Left kidney (tissue), 8 donors: ENCODE measurements at places on chromosomes 3 and 15. TPM values are rescaled to one million over a fixed set of nuclear protein-coding genes. Genes with fewer than 3 reads are reported as not detected.

DNA sequence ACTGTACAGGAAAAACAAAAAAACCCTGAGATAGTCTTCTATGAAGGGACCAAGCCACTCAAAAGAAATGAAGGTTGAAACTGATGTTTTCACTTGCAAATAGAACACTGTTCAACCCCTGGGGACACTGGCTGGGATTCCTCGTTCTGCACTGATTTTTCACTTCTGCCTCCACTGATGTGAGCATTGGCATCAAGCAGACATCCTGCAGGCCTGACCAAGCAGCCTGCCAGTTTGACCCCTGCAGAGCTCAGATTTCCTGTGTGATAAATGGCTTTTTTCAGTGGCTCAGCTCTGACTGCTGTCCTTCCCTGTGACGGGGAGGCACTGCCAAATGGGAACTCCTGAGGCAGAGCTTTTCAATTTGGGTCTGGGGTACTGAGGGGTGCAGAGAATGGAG, 50.0 kb downstream of the RASGRP1 start:
- DNase-seq = peak; percentile 33

DNA sequence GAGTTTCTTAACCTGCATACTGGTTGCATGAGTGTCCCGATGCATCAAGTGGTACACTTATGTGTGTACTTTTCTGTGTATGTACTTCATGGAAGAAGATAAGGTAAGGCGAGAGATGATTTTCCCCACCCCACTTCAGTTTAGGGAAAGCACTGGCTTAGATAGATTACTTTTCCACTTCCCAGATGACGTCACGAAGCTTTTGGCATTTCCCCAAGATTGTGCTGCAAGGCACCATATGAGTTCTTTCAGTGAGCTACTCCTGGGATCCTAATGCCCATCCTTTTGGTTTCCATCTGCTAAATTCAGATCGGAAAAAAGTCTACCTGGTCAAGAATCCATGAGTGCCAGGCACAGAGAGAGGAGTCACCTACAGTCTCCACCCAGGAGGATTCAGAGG, 4.5 kb downstream of the IL17RB start:
- DNase-seq = peak; percentile 21

- DNase-seq = no peak
Measured at GRCh38 chr15:41958002-41958420, 14.3 kb downstream of the EHD4 start.

DNA sequence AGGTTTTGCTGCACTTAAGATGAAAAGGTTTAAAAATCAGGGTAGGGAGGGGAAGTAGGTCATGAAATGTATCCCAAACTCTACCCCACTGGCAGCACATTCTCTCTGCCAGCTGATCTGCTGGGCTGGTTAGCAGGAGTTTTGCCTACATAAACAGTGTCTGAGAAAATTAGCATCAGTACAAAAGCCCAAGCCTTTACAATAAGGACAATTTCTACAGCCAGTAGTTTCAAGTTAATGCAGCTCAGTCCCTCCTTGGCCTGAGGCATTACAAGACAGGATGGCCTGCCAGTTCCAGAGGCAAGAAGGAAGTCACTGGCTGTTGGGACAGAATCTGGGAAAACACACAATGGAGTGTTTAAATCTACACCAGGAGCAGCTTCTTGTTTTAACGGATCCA, 32.8 kb downstream of the NCEH1 start:
- DNase-seq = peak; percentile 17

DNA sequence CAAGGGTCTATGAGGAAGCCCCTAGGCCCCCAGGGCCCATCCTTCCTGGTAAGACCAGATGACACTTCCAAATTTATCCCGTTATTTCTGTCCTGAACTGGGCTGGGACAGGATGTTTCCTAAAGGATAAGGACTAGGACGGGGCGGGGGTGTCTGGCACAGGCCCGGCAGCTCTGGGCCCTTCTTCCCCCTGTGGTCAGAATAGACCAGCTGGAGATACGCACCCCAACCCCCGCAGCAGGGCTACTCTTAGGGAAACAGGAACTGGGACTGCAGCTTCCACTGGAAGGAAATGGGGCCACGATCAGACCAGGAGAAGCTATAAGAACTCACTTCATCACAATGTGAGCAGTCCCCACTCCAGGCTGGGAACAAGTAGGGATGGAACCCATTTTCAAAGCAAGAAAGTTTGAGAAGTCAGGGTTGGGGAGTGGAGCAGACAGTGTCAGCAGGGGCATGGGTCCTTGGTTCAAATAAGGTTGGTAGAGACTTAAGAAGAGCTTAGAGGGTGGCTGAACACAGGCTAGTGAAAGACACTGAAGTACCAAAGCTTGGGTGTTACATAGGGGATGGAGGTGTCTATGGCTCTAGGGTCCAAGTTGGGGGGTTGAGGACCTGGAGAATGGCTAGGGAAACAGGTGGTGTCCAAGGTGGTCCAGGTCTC, 1.1 kb downstream of the NCKIPSD start:
- no peak for DNase-seq

DNA sequence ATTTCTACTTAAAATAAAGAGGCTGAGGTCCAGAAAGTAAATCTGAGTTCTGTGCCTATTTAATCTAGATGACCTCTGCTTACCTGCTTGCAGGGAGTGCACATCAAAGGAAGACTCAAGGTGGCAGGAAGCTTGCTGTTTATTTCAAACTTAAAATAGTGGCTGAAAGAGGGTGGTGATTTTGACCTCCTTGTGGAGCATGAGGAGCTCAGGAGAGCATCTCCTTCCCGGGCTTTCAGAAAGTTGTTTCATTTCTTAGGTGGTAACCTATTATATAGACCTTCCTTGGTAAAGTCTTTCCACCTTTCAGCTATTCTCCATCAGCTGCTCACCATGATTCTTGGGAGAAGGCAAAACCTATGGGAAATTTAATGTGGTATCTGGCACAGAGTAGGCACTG, 494 bp downstream of the GCSAM start:
- no peak for DNase-seq

DNA sequence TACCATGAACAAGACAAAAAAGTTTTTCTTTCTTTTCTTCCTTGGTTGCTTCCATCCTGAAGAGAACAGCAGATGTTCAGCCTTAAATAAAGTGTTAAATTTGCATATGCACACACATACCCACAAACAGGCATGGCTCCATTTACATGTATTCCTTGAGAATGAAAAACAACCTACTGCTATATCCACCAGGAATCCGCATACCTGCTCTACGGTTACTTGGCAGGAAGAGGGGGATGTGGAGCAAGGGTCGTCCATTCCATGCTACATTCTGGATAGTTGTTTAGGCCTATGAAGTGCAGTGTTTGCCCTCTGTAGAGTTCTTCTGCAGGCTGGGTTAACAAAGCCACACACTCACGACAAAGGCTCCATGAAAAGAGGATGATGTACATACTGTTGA, 322.8 kb downstream of the KCNH8 start:
- no peak for DNase-seq

GRCh38 chr3:184234224-184234623, 4.8 kb downstream of the VWA5B2 start:
- no peak for DNase-seq

DNA sequence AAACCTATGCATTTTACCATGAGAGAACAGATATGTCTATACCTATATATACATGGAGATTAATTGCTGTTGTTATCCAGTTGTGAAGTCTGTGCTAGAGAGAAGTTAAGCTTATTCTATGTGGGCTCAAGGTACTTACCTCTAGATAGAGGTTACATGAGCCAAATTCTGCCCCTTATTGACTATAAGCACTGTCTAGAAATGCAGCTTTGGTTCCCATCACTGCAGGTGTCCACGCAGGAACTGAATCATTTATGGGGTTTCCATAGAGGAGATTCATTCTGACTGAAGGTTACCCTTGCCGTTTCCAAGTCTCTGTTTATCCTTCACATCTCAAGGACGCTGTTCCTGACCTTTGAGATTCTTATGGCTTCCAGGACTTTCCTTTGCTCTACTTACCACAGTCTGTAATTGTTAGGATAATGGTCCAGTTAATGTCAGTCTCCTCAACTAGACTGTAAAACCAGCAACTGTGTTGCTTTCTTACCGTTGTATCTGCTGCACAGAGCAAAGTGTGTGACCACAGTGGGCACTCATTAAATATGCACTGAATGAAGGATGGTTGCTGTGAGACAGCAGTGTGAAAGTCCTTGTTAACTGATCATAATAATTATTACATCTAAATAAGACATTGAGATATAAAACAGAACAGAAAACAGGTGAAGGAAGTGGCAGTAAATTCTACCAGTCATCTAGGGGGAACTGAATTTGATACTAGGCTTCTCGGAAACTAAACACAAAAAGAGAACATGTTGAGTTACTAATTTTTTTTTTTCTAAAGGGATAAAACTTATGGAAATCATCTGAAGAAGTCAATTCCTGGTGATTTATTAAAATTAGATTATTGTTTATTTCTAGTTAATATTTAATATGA, 44.0 kb upstream of the BCL6 start:
- no peak for DNase-seq

DNA sequence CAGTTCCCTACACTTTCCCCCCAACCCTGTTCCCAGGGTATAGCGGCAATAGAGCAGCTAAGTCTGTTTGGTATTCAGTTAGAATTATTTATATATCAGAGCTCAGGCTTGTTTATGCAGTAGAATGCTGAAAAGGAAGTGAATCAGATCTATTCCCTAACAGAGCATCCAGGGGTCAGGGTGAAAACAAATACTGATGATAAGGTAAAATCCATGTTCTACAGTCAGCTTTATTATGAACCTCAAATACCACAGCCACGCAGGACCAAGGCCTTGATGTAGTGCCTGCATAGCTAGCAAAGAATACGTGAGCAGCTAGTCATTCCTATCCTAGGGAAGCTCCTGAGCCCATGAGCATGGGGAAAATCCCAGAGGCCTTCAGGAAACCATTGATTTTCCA, 229.7 kb upstream of the ICE2 start:
- no peak for DNase-seq

DNA sequence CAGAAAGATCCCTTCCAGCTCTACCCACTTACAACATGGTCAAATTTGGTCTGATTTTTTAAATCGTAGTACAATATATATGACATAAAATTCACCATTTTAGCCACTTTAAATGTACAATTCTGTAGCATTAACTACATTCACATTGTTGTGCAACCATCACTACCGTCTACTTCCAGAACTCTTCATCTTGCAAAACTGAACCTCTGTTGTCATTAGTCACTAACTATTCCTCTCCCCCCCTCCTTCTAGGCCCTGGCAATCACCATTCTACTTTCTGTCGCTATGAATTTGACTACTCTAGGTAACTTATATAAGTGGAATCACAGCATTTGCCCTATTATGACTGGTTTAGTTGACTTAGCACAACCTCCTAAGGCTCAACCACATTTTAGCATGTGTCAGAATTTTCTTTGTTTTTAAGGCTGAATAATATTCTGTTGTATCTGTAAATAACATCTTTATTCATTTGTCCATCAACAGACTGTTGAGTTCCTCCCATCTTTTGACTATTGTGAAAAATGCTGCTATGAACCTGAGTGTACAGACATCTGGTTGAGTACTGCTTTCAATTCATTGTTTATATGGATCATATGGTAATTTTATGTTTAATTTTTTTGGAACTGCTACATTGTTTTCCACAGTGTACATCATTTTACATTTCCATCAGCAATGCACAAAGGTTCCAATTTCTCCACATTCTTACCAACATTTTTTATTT, 35.5 kb upstream of the CCR2 start:
- DNase-seq = no peak

GRCh38 chr15:48052946-48053345, 67.8 kb upstream of the SLC24A5 start:
- DNase-seq = no peak

DNA sequence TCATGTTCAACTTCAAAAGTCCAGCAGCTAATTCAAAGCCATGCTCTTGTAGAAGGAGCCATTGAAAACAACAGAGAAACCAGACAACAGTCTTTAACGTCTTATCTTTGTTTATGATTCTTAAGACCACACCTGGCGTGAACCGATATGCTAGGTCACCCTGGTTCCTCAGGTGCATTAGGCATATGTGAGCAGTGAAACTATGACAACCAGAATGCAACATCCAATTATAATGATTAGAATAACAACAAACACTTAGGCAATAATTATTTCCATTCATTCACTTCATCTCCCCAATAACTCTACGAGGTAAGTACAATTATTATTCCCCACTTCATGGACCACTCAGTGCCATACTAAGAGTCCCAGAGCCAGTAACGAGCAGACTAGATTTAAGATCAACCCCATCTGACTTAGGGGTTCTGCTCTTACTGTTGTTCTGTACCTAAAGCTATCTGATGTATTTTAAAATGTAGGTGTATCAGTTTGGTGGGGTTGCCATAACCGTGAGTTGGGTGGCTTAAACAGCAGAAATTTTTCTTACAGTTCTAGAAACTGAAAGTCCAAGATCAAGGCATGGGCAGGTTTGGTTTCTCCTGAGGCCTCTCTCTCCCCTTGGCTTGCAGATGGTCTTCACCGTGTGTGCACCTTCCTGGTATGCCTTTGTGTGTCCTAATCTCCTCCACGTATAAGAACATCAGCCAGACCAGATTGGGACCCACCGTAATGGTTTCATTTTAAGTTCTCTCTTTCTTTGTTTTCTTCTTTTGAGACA, 997.8 kb upstream of the CFAP20DC start:
- DNase-seq = no peak

- DNase-seq = no peak
Measured at GRCh38 chr3:162096874-162097273, 600.3 kb downstream of the OTOL1 start.

- no peak for DNase-seq
Measured at GRCh38 chr15:66565741-66566144, at the start of gene LCTL. TSS of gene LCTL (minus strand) at chr15:66565998. CDS start at chr15:66565365, 633 bp downstream.

GRCh38 chr15:96123630-96124187, 206.8 kb upstream of the NR2F2 start:
- no peak for DNase-seq

- no peak for DNase-seq
Measured at GRCh38 chr3:122563717-122564025, 429 bp downstream of the PARP9 start.

GRCh38 chr15:42157381-42157780, 945 bp upstream of the PLA2G4F start:
- no peak for DNase-seq

GRCh38 chr3:17579289-17580031, 163.0 kb downstream of the TBC1D5 start:
- no peak for DNase-seq

DNA sequence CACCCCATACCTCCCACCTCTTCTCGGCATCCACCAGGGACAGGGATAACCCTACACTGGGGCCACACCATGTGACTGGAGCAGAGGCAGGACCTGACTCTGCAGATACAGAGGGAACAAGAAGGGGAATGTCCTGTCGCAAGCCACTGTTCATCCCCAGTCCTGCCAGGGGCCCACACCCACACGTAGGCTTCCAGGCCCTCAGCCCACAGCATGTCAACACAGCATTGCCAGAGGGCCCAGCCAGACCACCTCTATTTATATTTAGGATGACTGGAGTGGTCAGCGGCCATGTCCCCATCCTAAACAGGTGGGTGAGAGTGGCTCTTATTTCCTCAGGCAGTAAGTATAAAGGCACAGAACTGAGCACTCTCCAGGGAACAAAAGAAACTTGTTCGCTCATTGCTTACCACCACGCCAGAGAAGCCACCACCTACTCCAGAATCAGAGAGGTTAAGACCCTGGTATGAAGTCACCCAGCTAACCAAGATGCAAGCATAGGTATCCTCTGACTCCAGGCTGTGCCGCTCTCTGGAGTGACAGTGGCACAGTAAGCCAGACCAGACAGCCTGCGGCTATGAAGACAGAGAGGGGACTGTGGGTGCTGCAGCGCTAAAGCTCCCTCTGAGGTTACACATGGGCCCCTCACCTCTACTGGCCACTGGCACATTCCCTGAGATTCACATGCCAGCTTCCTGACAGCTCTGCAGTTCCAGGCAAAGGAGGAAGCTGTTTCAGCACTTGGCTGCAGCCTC, 67.9 kb downstream of the LRIG1 start:
- DNase-seq = no peak

PLA2G4D gene
- 0.07 TPM for polyA plus RNA-seq

DUOX1 gene
- 7.8 TPM for polyA plus RNA-seq

MAP3K13 gene
- 56.1 TPM for polyA plus RNA-seq

BNC1 gene
- 0.17 TPM for polyA plus RNA-seq

PP2D1 gene
- polyA plus RNA-seq = 1.1 TPM

ARHGAP11A gene
- polyA plus RNA-seq = 53.0 TPM
